ENCODE measurements at places on chromosomes 16 and 17.

DNA sequence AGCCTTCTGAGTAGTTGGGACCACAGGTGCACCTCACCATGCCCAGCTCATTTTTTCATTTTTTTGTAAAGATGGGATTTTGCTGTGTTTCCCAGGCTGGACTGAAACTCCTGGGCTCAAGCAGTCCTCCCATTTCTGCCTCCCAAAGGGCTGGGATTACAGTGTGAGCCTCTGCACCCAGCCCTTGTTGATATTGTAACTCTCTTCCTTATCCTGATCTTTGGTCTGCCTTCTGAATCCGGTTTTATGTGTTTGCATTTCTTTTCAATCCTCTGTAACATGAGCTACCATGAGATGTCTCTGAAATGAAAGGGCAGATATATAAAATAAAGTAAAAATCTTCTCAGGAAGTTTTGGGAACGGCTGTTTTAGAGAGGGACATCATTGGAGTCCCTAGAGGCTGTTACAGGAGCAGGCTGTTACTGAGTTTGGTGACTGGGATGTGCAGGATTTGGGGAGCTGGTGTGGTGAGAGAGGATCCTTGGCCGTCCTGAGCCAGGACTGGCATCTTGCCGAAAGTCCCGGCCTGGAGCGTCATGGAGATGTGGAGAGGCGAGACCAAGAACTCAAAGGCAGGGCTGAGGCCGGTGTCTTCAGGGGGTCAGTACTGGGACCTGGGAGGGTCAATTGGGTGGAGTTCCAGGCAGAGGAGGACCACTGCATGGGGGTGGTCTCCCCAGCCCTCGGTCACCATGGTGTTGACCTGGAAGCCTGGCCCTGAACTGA, 39.4 kb downstream of the ATP2C2 start:
- no peak for DNase-seq

DNA sequence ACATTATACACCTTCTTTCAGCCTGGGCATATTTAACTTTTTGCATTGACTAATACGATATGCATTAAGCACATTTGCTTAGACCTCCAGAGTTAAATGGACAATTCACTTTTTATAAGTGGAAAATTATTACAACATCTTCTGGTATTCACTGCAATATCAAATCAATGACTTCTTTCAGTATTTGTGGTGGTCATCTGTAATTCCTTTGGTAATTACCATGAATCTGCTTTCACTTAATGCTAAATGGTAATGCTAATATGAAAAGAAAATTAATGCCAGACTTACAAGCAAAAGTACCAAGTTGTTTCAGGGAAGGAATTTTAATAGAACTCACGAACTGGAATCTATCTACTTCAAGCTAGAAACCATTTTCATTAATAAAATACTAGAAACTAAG, 6.4 kb downstream of the GPATCH8 start:
- DNase-seq: no peak

GRCh38 chr17:42969001-42969581, 4.8 kb upstream of the AARSD1 start:
- no peak for DNase-seq

DNA sequence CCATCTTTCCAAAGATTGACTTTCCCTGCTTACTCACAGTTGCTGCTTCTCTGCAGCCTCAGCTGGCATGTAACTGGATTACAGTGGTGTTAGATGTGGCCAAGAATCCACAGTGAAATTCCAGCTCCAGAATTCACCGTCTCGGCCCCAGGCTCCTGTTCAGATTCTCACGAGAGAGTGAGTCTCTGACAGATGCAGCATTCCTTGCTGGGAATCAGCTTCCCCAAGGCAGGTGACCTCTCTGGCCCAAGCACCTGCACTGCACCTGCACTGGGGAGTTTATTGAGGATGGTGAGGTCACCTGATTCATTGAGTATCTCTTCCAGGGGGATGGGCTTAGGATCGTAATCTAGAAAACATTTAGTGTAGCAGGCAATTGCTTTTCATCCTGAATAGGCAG, 600.5 kb upstream of the RBFOX1 start:
- DNase-seq: no peak

GRCh38 chr16:75541236-75541635, 5.3 kb upstream of the CHST5 start:
- no peak for DNase-seq

DNA sequence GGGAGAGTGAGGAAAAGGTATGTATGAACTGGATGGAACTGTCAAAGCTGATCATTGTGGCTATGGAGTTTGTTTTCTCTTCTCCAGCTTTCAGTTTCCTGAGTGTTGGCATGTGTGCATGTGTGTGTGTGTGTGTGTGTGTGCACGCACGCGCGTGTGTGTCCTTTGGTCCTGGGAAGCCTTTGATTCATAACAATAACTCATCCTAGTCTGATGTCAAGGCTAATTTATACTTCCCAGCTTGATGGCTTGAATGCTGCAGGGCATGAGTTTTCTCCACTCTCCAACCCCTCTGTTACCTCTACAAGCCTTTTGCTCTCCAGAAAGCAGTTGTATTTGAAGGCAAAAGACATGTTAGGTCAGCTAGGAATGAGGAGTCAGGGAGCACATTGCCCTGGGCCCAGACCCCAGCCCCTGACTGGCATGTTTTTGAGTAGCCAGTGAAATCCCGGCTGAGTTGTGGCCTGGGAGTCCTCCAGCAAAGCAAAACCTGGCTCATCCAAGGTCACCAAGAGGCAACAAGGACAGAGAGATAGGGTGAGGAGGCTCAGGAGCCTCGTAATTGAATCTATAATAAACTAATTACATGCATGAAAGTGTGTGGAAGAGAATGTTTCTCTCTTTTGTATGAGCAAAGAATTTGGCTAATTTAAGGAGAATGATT, 8.9 kb upstream of the CDC42EP4 start:
- DNase-seq: no peak

- no peak for DNase-seq
These were observed 16.8 kb downstream of the MARCHF10 start for GRCh38 chr17:62791235-62791734.

DNA sequence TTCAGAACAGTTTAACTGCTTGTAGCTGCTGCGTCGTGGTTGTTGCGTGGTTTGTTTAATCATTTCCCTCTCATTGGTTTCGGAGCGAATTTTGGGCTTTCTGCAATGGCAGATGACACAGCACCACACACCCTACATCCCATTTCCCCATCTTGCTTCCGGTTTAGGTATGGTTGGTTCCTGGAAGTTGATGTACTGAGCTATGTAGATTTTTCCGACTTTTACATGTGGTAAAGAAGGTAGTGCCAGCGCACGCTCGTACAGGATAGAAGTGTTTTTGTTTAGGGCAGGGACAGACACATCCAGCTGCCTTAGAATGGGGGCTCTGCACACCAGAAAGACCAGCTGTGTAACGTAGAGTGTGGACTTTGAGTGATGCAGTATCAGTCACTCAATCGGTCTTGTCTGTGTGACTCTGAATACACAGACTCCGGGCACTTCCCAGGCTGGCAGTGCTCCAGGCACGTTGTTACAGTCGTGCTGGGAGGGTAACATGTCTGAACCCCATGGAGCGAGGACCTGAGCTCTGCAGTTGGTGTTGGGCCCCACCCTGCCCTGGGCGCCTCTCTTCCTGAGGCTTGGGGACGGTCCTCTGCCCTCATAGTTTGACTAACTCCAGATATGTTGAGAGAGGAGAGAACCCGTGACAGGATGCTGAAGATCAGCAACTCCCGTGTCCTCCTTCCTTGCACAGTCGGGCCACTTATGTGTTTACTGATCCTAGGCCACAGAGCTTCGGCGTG, 172.0 kb upstream of the CHMP6 start:
- no peak for DNase-seq

DNA sequence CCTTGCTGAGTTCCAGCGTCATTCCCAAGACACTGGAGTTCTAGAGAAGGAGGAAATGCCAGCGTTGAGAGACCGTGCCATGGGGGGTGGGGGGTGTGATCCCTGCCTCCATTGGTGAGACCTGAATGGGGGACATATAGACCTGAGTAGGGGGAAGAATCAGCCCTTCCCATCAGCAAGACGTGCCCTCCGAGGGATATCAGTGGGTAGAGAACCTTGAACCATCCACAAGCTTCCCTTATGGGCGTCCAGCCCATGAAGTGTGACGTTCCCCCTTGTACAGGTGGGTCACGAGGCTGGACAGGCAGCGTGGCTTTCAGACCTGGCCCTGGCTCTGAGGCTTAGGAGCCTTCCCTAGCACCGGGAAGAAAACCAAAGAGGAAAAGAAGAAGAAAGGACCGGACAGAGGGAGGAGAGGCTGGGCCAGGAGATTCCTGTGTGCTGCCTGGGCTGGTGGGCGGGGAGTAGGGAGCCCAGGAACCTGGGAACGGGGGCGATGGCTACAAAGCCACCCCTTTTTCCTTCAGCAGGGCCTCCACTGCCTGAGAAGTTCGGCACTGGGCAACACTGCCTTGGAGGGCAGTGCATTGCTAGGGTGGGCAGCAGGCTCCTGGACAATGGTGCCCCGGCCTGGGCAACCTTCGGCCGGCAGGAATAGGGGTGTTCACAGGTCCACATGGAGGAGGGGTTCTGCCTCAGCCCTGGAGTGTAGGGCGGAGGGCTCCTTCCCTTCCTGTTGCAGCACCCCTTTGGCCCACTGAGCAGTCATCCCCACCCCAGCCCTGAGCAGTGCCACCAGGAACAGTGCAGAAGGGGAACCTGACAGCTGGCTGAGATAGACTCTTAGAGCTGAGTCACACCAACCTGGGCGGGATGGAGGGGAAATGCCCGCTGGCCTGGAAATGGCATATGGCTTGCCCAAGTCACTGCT, 7.2 kb downstream of the RAB11FIP4 start:
- DNase-seq: no peak

DNA sequence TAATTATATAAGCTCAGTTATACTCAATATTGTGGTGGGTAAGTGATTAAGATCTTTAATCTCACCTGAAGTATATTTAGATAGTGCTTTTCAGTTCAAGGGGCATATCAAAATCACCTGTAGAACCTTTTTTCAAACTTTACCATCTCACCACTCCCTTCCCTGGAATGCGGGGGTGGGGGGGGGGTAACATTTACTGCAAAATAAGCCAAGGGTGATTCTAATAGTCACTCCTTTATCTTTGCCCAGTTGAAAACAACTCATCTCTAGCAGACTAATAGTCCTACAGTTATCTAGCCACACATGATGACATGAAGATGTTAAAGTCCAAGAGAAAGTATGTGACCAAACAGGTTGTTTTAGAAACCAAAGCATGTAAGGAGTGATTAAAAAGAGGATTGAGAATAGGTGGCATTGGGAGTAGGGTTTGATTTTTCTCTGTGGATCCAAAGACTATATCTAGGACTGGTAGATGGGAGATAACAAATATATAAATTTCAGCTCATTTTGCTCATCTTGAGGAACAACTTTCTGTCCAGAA, 21.5 kb downstream of the LPCAT2 start:
- no peak for DNase-seq

- no peak for DNase-seq
These were observed 25.0 kb upstream of the TMEM97 start for GRCh38 chr17:28293994-28294393.

DNA sequence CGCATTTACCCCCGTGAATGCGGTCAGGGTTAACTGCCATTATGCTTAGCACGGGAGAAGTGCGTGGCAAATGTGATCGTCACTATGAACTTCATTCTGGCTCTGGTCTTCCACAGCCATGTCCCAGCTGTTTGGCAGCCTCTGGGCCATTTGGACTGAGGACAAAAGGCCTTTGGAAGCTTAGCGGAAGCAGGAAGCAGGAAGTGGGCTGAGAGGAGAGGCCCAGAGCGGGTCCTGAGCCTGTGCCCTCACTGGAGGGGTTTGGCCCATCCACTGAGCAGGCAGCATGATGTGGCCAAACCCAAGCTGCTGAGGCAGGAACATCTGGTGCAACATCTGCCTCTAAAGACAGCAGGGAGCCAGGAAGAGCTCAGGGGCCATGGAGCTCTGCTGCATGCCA, 345.9 kb downstream of the C16orf95 start:
- no peak for DNase-seq

GRCh38 chr16:29898804-29899515, 390 bp downstream of the SEZ6L2 start:
- DNase-seq: no peak

DNA sequence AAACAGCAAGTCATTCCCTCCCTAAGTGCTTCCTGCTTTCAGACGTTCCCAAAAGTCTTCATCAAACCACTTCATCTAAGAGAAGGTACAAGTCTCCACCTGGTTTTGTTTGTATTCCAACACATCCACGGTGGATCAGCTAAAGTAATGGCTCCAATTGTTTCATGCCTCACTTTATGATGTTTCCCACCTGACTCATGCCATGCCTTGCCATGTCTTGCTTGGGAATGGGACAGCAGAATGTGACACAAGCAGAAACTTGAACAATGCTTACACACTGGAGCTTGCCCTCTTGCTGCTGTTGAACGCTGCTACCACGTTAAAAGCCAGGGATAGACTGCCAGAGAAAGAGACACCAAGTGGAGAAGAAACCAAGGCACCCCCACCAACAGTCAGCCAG, 43.8 kb downstream of the MYH10 start:
- DNase-seq: no peak

- DNase-seq: no peak
These were observed 66.7 kb downstream of the RPA1 start for GRCh38 chr17:1896243-1897104.

GRCh38 chr16:78624366-78624765, 524.9 kb downstream of the WWOX start:
- no peak for DNase-seq

- DNase-seq: no peak
These were observed 5.1 kb downstream of the PRSS8 start for GRCh38 chr16:31130336-31130891.

- no peak for DNase-seq
These were observed 87.5 kb upstream of the SDK2 start for GRCh38 chr17:73731733-73732132.

DNA sequence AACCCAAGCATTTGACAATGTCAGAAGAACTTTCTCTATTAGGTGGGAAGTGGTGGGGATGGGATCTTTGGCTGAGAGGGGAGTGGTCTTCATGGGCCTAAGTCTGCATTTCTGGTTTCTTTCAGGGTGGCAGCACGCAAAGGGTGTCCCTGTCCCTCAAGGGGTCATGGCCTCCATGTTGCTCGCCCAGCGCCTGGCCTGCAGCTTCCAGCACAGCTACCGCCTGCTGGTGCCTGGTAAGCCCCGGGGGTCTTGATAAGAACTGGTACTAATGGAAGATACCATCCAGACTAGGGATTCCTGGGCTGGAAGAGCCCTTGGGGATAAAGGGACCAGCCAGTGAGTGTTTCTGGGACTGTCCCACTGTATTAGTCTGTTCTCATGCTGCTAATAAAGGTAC, 61.2 kb downstream of the ABAT start:
- no peak for DNase-seq

DNA sequence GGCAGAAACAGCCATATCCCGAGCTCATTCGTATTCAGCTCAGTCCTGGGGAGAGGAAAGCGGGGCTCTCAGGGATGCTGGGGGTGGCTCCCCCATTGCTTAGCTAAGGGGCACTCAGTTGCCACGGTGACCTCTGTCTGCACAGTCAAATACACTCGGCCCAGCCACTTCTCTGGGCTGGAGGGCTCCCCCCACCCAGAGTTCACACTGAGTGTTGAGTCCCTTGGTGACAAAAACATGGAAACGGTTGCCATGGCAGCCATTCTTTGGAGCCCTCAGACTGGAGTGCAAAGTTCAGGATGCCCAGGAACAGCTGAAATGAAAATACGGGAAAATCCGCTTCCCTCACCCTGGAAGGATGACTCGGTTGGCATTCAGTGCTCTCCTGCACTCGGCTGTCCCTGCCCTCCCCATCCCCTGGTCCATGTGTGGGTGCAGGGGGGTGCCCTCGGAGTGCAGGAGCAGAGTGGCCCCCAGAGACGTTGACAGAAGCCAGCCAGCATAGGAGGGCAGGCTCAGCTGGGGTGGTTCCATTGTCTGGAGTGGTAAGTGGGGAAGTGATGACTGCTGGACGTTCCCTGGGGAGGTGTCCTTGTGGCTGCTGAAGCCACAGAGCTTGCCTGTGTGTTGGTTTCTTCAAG, 216.5 kb downstream of the NTN1 start:
- DNase-seq: no peak
